ELR (cell line): ENCODE measurements at places on chromosomes 7 and 10.

GRCh38 chr10:44947371-44948152 is 12.0 kb upstream of the RASSF4 start:
- no peak for DNase-seq

DNA sequence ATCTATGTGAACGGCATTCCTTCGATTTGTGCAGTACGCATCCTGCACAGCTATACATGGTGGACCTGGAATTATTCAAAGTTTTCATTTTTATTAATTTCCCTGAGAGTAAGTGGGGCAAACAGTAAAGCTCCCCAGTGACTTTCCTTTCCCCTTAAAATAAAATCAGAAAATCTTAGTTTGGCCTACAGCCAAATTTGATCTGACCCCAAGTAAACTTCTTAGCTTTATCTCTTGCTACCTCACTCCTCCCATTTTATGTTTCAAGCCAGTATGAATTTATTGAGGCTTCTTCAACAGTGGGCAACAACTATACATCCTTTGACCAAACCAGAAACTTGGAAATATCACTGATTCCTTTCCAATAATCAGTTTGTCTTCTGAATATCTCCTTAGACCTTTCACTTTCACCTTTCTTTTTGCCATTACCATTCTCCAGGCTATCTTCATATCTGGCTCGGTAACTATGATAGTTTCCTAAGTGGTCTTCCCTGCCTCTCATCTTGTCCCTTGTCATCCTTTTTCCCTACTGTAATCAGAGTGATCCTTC is 11.1 kb downstream of the SPAG6 start:
- DNase-seq: no peak

GRCh38 chr10:58968389-58968755 is 208.1 kb upstream of the PHYHIPL start:
- DNase-seq: no peak

DNA sequence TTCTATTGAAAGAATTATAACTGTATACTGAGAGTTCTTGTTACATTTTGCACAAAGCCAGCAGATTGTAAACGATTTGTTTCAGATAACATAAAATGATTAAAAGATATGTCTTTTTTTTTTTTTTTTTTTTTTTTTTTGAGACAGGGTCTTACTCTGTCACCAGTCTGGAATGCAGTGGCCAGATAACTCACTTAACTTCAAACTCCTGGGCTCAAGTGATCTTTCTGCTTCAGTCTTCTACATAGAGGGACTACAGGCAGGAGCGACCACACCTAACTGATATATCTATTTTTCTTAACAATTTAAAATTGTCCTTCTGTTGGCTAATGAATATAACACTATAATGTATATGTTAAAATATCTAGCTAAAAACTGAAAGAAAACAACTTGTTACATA is 317.3 kb upstream of the CACNA2D1 start:
- peak; percentile 7 for DNase-seq

GRCh38 chr7:1620835-1621234 is 49.2 kb upstream of the ELFN1 start:
- DNase-seq: no peak

- no peak for DNase-seq
Measured at GRCh38 chr10:22666287-22667092, 47.9 kb downstream of the PIP4K2A start.

- DNase-seq: no peak
Measured at GRCh38 chr10:44898665-44899064, 12.5 kb upstream of the TMEM72 start.

- DNase-seq: no peak
Measured at GRCh38 chr10:118809357-118810220, 54.8 kb upstream of the CACUL1 start.

- DNase-seq: no peak
Measured at GRCh38 chr7:7329326-7329725, 147.0 kb downstream of the C1GALT1 start.

DNA sequence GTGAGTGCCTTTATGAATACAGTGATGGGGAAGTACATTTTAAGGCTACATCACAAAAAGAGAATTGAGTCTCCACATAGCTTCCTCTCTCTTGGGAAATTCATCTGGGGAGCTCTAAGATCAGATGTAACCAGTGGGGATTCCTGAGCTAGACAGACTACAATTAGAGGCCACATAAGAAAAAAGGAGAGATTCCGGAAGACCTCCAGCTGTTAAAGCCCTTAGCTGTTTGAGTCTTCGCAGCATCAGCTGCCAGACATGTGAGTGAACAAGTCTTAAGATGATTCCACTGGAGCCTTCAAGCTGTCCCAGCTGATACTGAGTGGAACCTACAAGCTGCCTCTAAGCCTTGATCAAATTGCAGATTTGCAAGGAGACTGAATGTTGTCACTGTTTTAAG is 448.5 kb downstream of the NXPH1 start:
- no peak for DNase-seq

DNA sequence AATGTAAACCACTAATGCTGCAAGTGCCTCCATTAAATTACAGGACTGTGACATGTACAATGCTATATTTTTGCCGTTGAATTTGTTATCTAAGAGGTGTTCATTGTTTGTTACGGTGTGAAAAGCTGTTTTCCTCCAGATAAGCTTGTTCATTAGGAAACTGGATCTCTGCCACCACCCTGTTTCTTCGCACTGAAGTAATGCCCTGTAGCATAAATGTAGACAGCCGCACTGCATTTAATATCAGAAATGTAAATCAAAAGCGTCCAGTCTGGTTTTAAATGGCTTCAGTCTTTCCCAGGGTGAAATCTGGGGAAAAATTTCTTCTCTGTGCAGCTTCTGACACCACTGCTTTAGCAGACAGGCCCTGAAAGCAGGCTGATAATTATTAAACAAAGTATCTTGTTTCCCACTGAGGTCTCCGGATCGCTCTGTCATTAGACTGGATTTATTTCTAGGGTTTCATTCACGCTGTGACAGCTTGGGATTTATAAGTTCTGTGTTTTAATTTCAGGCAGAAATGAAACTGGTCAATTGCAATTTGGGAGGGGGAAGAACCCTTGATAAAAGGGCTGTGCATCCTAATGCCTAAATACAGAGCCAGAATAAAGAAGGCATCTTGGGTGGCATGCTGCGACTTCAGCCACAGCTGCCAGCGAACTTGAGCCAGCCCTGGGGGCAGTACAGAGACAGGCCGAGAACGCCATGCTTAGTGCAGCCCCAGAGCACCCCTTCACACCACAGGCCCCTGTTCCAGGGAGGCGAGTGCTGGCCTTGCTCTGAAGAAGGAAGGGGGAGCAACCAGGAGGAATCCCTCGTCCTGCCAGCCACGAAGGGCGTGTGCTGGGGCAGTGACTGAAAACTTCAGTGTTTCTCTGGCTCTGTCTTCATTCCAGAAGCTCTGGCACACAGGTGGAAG is 547.7 kb upstream of the GALNT17 start:
- DNase-seq: no peak
